ENCODE measurements at places on chromosomes 6 and 20. TPM values are rescaled to one million over a fixed set of nuclear protein-coding genes. Genes with fewer than 3 reads are reported as not detected.

KIFC1 gene
- 1.2 TPM for polyA plus RNA-seq

NRSN1 gene
- 0.73 TPM for polyA plus RNA-seq

CPNE5 gene
- 3.3 TPM for polyA plus RNA-seq

SLC35D3 gene
- polyA plus RNA-seq: 0.09 TPM

RFX6 gene
- 0.06 TPM for polyA plus RNA-seq

DEFB116 gene
- polyA plus RNA-seq: not detected

KHDC1L gene
- not detected for polyA plus RNA-seq

CST7 gene
- 4.5 TPM for polyA plus RNA-seq

ADGB gene
- not detected for polyA plus RNA-seq

GOPC gene
- 20.0 TPM for polyA plus RNA-seq

PPP1R3G gene
- 5.1 TPM for polyA plus RNA-seq

SLC32A1 gene
- polyA plus RNA-seq: not detected

CST3 gene
- 1,484 TPM for polyA plus RNA-seq

PRR3 gene
- 11.0 TPM for polyA plus RNA-seq

BYSL gene
- 15.4 TPM for polyA plus RNA-seq

POU5F1 gene
- 4.4 TPM for polyA plus RNA-seq

DEFB121 gene
- polyA plus RNA-seq: not detected

NECAB3 gene
- 33.4 TPM for polyA plus RNA-seq

CEBPB gene
- 76.6 TPM for polyA plus RNA-seq

LTB gene
- 1.4 TPM for polyA plus RNA-seq

ZSCAN16 gene
- 3.5 TPM for polyA plus RNA-seq

CRIP3 gene
- 1.1 TPM for polyA plus RNA-seq

SLC24A3 gene
- 20.5 TPM for polyA plus RNA-seq

GUCA1A gene
- 0.16 TPM for polyA plus RNA-seq

BACH2 gene
- polyA plus RNA-seq: 0.90 TPM

ADGRF4 gene
- 1.2 TPM for polyA plus RNA-seq

Data from urinary bladder (tissue), 4 donors.